ENCODE measurements at places on chromosomes 5 and 9. TPM values are rescaled to one million over a fixed set of nuclear protein-coding genes. Genes with fewer than 3 reads are reported as not detected.

C5orf52 gene
- not detected for total RNA-seq

LCN1 gene
- under 0.01 TPM for total RNA-seq

TRIM14 gene
- 3.6 TPM for total RNA-seq

SNCB gene
- 1.3 TPM for total RNA-seq

UBLCP1 gene
- 16.5 TPM for total RNA-seq

CAMK2A gene
- total RNA-seq, result 0.28 TPM

TRIM52 gene
- total RNA-seq, result 6.8 TPM

SH2D3C gene
- total RNA-seq, result 0.19 TPM

TLE1 gene
- 22.0 TPM for total RNA-seq

COL15A1 gene
- 5.9 TPM for total RNA-seq

TAF11L7 gene
- total RNA-seq, result not detected

GRIN1 gene
- under 0.01 TPM for total RNA-seq

UBAC1 gene
- 29.9 TPM for total RNA-seq

ANGPTL2 gene
- 5.9 TPM for total RNA-seq

GABRA6 gene
- total RNA-seq, result not detected

CDC20B gene
- total RNA-seq, result 0.56 TPM

GLDC gene
- 0.85 TPM for total RNA-seq

HAVCR1 gene
- 0.56 TPM for total RNA-seq

DDX4 gene
- 0.28 TPM for total RNA-seq

BARHL1 gene
- not detected for total RNA-seq

WHRN gene
- total RNA-seq, result 0.56 TPM
